Stromal cell of bone marrow (primary cell): ENCODE measurements at places on chromosomes 3 and 15.

GRCh38 chr3:126118591-126118990 lies 34.7 kb upstream of the SLC41A3 start:
- DNase-seq = no peak

DNA sequence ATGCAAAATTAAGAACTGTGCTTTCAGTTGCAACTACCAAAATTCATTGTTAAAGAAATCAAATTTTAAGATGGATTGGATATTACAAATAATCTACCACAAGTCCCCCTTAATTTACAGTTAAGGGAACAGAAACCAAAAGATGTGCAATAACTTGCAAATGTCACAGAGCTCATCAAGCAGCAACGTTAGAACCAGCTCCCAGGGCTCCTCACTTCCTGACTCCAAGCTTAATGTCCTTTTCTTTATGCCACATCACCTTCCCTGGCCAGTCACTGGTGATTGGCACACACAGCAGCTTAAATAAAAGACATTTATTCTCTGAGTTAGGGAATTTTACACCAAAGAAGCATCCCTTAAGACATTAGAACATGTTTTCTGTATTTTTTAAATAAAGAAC lies 159.7 kb downstream of the RSL24D1 start:
- no peak for DNase-seq

DNA sequence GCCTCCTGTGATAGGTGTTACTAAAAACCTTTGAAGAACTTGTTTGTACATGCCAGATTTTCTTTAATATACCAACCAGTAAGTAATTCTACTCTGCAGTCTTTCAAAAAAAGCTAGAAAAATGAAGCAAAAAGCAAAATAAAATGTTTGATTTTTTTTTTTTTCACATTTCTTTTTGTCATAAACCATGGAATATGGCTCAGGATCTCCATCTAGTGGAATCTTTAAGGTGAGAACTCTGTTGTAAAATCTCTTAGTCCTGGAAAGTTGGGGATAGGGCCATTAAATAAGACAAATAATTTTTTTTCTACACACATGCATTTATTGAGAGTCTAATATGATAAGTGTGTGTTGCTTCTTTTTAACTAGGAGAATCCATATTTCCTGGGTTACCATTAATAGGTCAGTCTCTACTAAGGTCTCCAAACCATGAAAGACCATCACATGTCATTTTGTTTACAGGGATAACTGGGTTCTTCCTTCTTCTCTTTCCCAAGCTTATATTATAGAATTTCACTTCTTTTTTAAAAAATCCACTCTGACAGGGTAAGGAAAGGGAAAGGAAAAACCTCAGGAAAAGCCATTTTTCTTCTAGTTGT lies 84.6 kb downstream of the SLC9A9 start:
- peak; percentile 25 for DNase-seq

DNA sequence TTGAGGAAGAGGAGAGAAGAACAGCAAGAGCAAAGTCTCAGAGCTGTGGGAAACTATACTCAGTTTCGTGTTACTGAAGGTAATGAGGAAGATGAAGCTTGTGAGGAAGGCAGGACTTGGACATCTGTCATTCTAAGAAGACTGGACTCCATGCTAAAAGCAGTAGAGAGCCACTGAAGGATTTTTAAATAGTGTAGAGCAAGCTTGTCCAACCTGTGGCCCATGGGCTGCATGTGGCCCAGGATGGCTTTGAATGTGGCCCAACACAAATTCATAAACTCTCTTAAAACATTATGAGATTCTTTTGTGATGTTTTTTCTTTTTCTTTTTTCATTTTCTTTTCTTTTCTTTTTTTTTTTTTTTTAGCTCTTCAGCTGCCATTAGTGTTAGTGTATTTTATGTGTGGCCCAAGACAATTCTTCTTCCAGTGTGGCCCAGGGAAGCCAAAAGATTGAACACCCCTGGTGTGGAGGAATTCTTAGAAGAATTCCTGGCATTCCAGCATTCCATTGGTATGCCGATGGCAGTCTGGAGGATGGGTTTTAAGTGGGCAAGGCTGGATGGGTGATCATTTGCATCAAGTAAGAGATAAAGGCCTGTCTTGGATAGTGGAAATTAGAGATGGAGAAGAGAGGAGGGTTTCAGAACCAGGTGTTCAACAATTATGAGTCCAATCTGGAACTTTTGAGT lies 6.9 kb upstream of the NFKBIZ start:
- no peak for DNase-seq

GRCh38 chr15:79051941-79052731 lies 38.4 kb downstream of the RASGRF1 start:
- DNase-seq = no peak

DNA sequence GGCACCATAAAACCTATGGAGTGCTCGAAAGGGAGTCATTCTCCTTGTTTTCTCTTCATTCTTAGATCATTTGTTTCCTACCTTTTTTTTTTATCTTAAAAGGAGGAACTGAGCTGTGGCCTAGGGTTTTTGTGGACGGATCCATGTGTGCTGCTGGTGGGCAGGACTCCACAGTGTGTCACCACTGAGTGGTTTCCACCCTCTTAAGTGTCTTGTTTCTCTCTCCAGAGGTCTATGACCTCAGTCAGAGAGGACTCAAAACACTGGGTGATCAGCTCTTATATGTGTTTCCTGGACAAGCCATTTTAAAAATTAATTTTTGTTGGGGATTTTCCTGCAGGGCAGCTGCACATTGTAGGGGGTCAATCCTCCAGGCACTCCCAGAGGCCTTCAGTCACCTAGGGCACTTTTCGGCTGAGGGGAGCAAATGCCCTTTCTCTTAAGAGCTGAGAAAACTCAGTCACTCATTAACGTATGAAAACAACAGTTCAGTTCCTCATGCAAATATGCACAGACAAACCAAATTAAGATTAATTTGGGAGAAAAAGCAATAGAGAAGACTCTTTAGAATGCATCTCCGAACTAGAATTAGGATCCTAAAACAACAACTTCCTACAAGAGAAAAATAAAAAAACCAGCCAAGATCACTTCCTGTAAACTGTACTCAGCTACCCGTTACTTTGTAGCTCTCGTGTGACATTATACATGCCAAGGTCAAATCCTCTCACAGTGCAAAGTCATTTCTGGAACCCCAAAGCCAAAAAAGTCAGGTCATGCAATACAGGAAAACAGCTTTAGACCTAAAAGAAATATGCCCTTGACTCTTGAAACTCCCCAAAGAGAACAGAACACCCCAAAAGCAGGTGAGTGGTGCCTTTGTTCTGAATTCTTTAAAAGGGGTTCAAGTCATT lies 27.6 kb upstream of the FAM3D start:
- DNase-seq = no peak

DNA sequence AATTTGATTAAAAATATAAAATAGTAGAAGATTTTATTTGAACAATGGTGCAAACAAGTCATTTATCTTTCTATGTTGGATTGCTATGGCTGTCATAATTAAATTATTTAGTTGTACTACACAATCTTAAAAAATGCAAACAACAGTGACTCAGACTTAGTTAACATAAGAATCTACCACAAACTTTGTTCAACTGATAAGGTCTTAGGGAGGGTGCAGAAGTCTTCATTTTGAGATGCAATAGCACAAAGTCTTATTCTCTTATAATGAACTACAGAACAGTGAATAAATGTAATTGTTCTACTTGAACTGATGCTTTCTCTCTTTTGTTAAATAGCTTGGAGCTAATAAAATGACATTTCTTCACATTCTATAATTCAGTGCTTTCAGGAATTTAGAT lies 482.8 kb upstream of the NAALADL2 start:
- no peak for DNase-seq

DNA sequence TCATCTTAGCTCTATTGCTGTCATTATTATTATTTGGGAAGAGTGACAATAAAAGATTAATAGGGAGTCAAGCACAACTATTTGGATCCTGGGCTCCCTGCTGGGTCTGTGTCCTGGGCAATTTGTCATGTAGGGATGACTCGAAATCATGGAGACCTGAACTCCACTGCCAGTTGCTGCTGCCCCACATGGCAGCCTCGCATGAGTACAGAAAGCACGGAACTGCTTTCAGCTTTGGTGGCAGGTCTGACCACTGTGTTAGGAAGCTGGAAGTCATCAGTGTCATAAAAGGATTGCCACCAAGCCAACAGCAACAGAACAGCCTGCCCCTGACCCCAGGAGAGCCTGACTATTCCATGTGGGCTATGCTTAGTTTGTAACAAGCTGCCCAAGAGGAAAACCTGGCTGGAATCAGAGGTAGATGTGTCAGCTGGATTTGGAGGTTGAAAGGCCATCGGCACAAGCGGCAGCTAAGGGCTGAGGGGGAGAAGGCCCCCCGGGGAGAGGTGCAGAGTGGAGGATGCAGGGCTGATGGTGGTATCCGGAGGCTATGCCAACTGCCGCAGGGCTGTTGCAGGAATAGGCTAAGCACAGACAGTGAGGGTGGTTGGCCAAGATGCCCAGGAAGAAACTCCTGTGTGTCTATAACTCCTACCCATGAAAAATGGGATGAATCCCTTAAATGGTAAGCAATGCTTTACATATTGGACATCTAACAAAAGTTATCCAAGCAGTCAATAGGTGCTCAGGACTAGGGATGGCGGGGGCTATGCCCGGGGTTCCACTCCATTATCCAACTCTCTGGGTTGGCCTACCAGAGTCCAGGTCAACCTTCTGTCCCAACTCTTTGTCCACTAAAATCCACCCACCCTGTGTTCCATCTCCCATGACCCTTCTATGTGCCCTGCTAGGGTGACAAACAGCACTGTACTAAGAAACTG lies 291.6 kb downstream of the ADAMTS17 start:
- no peak for DNase-seq

DNA sequence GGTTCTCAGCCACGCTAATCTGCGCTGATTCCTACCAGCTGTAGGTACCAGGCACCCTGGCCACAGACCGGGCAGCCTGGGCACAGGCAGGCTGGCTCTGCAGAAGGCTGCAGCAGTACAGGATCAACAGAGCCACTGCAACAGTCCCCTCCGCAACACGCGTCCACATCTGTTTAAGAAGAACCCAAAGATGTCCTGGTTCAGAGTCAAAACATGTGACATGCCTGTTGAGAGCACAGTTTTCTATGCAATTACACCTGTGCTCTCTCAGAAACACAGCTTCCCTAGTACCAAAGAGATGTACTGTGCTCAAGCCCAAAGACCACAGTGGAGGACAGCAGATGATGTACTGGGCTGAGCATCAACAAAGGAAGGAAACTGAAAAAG lies 18.8 kb downstream of the LRIG1 start:
- no peak for DNase-seq

DNA sequence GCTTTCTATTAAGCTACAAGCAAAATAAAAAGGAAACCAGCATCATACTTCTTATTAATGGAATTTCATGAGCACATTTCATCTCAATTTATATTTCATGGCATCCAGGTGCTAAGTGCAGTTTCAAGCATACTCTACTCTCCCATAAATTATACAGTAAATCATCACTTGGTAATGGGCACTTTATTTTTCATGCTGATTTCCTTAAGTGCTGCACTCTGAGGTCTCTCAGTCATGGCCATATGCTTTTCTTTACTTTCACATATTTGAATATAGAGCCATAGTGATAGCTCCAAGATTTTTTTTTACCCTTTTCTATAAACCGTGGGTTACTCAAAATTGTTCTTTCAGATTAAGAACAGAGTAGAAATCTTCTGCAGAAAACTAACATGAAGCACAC lies 1505.7 kb upstream of the CADM2 start:
- DNase-seq = no peak

GRCh38 chr15:63107895-63108546 lies 13.6 kb upstream of the LACTB start:
- DNase-seq = peak; percentile 100

GRCh38 chr3:27885641-27886040 lies 163.5 kb upstream of the EOMES start:
- DNase-seq = no peak

- no peak for DNase-seq
Measured at GRCh38 chr15:46861796-46862195, 855.5 kb upstream of the SEMA6D start.

DNA sequence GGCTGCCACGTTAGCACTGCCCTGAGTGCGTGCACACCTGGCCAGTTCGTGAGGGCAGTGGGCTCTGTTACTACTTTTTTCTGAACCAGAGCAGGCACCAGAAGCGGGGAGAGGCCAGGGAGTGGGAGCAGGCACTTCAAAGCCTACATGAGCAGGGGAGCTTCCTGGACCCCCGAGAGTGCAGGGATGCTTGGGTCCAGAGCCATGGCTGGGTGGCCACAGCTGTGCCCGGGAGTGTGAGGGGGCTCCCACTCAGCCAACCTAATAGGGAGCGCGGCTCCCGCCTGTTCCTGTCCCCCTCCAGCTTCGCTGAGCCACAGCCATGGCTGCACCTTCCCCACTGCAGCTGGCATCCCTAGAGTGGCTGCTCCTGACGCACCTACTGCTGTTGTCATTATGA lies 1423.3 kb downstream of the SI start:
- no peak for DNase-seq

GRCh38 chr3:131079086-131079485 lies 52.4 kb downstream of the NEK11 start:
- no peak for DNase-seq

- DNase-seq = no peak
Measured at GRCh38 chr15:70362886-70363285, 265.2 kb upstream of the TLE3 start.

DNA sequence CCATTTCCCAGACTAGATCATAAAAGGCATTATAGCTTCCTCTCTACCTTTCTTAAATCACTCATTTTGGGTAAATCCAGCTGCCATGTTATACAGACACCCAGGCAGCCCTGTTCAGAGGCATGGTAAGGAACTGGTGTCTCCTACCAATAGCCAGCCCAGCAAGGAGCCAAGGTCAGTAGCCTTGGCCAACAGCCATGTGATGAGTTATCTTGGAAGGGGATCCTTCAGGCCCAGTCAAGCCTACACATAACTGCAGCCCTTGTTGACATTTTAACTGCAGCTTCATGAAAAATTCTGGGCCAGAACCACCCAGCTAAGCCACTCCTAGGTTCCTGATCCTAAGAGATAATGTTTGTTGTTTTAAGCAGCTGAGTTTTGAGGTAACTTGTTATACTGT lies 29.0 kb upstream of the ZMAT3 start:
- no peak for DNase-seq

DNA sequence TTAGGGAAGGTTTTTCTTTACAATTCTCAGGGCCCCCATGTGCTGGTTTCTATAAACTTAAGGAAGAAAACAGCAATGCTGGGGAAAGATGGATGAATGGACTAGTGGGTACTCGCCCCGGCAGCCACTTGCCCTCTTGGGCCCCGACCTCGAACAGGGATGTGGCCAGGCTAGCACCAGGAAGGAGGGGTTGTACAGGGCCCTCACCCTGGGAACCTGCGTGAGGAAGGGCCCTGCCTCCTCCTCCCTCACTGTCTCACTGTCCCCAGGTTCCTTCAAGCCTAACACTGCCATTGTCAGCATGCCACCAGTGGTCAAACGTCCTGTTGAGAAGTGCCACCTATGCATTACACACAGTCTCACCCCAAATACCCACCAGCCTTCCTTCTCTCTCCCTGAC lies 9.1 kb downstream of the ADAMTS17 start:
- DNase-seq = no peak

DNA sequence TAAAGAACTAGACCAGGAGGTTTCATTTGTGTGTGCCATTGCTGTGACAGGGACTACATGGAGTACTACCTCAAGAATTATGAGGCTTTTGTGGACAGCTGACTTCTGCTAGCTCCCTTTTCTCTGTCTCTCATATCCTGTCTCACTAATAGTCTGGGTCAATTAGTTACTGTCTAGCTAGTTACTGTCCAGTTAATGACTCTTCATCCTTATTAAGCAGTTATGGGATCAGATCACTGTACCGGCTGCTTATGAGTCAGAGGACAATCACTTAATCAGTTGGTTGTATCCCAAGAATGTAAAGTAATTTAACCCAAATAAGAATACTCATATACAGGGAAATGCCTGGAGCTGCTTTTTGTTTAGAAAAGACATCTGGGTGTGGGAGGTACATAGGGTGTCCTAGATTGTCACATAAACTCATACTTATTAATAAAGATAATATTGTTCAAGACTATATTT lies 158.0 kb downstream of the CDIN1 start:
- DNase-seq = no peak
